ENCODE measurements at places on chromosomes 6 and 20.

- DNase-seq, result no peak
Measured at GRCh38 chr6:6588064-6588923, at the start of gene LY86. Gene LY86 (plus strand): TSS chr6:6588720. CDS start chr6:6588735, 15 bp downstream.

GRCh38 chr20:8183526-8183925 lies 51.5 kb downstream of the PLCB1 start:
- no peak for DNase-seq

- no peak for DNase-seq
Measured at GRCh38 chr6:157887892-157888291, 64.8 kb downstream of the SNX9 start.

GRCh38 chr20:57757767-57758166 lies 48.0 kb upstream of the PMEPA1 start:
- no peak for DNase-seq

DNA sequence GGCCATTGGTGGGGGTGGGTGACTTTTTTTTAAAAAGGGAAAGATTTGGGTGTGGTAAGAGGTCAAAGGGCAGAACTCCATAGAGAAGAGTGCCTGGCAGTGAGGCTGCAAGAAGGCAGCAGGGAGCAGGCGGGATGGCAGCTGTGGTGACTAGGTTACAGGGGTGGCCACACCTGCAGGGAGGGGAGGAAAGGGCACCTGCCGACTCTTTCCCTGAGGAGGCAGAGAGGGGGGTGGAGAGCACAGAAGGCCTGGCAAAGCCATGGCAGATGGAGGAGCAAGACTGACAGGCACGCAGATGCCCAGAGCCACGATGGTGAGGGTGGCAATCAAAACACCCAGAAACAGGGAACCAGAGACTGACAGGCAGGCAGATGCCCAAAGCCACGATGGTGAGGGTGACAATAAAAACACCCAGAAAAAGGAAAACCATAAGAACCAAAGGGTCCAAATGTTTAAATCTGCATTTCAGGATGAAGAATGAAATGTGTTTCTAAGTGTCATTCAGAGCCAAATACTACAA lies 19.3 kb downstream of the CST7 start:
- no peak for DNase-seq

GRCh38 chr20:3787324-3788014 lies 929 bp upstream of the CENPB start:
- no peak for DNase-seq

DNA sequence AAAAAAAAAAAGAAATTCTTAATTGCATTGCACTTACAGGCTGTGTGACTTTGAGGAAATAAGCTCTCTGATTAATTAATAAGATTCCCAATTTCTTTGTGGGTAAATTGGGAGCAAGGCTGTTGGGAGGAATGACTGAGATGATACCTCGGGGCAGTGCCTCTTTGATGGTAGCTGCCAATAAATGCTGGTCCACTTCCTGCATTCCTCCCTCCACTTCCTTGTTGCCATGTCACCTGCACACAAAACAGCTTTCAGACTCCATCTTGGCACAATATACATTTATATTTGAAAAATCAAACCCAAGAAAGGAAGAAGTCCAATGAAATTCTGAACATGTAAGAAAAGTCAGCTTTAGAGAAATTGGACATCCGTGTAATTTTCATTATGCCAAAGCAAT lies 45.1 kb downstream of the MTHFD1L start:
- DNase-seq, result no peak

- DNase-seq, result no peak
Measured at GRCh38 chr20:62192635-62193034, 9.8 kb downstream of the MTG2 start.

DNA sequence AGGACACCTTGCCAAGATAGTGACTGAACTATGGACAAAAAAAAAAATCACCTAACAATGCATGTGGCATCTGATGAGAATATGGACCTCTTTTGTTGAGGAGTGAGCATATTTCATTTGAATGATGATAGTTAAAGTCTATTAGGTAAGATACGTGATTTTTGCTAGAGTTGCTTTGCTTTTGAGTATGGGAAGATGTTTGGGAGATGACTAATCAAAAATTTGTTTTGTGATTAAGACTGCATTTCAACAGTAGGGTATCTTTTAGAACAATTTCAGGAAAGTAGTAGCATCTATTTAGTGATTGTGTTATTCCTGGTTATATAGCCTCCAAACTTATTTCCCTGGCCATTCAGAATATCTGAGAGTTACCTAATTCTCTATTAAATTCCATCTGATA lies 878.6 kb upstream of the CITED2 start:
- no peak for DNase-seq

- no peak for DNase-seq
Measured at GRCh38 chr6:125046107-125046925, 84.1 kb downstream of the RNF217 start.

- DNase-seq, result no peak
Measured at GRCh38 chr6:128487055-128487454, 33.3 kb downstream of the PTPRK start.

DNA sequence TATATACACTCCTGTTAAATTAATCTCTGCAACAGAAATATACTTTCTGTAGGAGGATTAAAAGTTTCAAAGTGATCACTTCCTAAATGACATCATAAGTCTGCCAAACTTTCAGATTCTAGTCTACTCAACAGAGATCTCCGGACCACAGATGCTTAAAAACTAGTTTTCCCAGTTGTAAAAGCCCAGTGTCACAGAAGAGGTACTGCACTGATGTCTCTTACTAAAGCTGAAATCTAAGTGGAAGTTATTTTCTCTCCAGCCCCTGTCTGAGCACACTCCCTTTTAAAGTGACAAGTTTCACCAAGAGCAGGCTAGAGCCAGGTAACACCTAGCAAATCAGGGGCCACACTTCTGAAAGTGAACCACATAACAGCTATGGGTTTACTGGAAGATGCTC lies 71.6 kb upstream of the DST start:
- no peak for DNase-seq

- no peak for DNase-seq
Measured at GRCh38 chr20:40336533-40336932, 352.5 kb downstream of the MAFB start.

DNA sequence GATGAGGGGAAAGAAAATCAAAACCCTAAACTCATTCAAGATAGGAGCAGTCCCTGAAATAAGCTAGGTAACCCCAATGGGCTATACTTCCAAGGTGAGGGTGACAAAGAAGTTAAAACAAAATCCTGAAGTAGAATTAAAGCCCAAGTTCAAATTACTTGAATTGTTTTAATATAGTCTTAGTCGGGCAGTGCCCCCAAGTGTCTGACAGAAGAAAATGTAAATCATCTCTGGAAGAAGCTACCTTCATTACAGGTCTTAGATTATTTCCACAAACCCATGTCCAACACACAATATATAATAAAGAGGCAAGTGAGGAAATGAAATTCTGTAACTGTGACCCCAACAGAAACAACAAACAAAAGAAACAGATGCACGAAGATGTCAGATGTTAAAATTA lies 36.8 kb upstream of the L3MBTL3 start:
- no peak for DNase-seq

DNA sequence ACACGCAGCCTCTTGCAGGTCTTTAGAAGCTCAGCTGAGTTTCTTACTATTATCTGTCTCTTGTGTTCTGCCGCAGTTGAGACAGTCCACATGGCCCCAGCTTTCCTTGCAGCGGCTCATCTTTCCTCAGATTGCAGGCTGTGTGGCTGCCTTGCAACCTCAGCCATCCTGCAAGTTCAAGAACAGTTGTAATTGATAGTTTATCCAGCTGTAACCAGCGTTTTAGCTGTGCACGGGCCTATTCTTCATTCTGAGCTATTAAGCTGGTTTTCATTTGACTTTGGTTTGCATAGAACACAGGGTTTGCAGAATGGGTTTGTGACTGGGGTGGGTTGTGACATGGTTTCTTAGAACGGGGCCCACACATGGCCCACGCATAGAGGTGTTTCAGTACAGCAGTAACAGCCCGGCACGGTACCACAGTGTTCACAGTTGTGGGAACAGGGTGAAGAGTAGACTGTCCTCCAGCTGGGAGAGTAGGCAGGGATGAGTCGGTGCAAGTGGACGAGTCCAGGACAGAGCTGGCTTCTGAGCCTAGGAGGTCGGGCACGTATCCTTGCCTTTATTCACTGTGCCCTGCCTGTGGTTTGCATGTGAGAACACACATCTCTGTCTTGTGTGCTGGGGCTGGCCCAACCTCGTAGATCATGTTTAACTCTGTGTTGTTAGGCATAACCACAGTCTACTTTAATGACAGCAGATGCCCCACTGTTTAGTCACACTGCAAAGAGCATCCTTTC lies 89.2 kb downstream of the RPP40 start:
- DNase-seq, result no peak

Measured in activated gamma-delta T cell treated with Interleukin-2 at 50 U/mL for 16 hours (primary cell).